ENCODE measurements at places on chromosomes 5 and 9.

DNA sequence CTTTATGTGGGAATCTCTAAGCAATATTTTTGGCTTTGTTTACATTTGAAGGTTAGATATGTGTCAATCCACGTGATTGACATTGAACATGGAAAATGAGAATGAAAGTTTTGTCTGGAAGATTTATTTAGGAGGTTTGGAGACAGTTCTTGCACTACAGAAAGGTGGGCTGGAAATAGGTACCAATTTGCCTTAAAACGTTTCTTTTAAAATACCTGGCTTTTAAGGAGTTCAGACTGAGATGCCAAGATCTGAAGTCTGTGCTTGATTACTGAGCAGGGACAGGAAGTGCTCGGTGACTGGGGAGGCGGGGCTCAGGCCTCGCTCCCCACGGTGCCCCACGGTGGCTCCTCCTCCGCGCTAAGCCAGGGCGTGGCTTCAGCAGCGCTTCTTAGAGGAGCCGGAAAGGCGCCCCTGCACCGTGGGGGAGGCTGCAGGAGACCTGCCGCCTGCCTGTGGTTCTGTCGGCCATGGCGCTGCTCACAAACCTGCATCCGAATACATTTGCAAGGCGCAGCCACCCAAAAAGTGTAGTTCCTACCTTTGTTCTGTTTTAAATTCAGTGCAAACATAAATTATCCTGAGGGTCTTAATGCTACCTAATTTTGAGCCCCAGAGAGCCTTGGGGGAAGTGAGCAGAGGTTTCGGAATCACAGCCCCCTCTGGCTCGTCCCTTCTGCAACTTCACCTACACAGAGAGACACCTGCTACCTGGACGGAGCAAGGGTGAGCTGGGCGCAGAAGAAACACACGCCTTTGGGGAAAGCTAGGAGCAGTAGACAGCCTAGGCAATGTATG, 49.2 kb downstream of the USP20 start:
- peak; percentile 78 for DNase-seq

DNA sequence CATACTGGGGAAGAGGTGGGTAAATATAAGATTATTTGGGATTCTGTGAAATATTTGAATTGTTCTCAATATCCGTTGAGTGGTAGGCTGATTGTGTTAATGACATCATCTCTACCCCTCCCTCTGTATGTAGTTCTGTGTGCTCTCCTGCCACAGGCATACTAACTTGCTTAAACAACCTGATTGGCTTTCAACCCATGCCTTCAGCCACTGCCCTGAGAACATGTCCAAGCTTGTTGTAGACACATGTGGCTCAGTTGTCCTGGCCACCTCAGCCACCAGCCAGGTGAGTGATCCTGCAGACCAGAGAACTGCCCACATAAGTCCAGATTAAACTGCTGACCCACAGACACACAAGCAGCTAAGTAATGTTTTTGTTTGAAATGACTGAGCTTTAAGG, 31.1 kb downstream of the ANKS6 start:
- peak; percentile 47 for DNase-seq

DNA sequence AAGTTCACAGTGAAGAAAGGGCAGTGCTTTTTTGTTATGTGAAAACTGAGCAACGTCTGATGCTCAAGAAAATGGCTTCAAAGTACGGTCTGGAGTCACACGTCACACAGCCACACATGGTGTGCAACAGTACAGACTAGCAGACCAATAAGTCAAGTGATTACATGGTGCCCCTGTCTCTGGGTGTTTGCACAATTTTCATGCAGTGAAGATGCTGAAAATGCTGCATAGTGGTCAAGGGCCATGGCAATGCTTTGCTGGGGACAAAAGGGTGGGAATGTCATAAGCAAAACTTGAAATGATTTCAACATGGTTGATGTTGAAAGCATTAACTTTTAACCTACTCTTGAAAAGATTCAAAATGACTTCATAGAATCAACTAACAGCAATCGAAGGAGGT, 231.2 kb downstream of the EBF1 start:
- DNase-seq: no peak

- DNase-seq: no peak
Observed at GRCh38 chr5:119757276-119757675, 127.9 kb downstream of the FAM170A start.

- DNase-seq: no peak
Observed at GRCh38 chr5:131684051-131684450, 49.0 kb upstream of the RAPGEF6 start.

- DNase-seq: peak; percentile 92
Observed at GRCh38 chr5:116395226-116395625, 179.4 kb downstream of the SEMA6A start.

DNA sequence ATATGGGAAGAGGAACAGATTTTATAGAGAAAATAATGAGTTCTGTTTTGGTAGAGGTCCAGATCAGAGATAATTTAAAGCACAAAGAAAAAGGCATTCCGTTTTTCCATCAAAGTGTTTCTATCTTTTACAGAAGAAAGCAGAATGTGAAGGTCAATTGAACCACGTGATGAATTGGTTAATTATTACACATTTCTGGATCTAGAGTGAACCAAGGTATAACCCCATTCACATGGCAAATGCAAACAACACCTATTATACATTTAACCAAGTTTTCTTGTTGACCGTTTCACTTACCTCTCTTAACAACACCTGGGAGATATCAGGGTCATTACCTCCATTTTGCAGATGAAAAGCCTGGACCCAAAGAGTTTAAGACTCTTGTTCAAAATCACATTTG, 34.9 kb upstream of the ZNF462 start:
- no peak for DNase-seq

DNA sequence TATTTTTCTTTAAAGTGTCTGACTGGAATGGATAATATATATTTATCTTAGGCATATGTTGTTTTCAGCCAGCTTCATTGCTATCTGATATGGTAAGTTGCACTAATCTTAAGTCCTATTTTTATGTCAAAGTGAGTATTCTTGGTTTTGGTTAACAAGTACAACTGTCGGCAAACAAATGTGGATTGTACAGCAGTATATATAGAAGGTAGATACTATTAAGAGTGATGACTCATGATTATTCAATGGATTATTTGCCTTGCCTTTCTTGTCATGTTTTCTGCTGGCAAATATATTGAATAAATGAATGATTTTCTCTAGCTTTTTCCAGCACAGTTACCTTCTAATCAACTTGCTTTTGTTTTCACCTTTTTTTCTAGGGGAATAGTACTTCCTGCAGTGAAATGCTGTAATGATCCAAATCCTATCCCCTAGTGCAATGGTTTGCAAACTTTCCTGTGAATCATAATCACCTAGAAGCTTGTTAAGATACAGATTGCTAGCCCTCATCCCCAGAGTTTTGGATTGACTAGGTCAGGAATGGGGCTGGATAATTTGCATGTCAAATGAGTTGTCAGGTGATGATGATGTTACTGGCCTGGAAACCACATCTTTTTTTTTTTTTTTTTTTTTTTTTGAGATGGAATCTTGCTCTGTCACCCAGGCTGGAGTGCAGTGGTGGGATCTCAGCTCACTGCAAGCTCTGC, 60.8 kb upstream of the ARRDC3 start:
- DNase-seq: no peak

DNA sequence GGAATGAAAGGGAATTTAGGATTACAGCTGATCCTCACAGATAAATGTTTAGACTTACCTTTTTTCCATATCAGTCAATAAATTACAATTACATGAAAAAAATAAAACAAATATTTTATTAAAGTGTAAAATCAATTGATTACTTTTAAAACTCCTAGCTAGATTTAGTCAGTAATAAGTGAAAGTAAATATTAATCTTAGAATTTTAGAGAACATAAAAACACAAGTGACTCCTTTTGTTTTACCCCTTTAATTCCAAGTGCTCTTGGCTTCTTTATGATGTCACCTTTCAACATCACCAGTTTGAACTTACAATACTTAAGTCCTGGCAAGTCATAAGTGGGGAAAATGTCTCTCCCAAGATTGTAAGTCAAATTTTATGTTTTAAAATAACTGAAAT, at the start of gene CYLC2:
Gene CYLC2, plus strand, starts transcription at position 301 of the 400 bp plus-strand sequence. Its CDS starts 48 bp downstream, at position 349.
- DNase-seq: no peak

- DNase-seq: no peak
Observed at GRCh38 chr9:6553866-6554265, 91.7 kb downstream of the GLDC start.

- DNase-seq: no peak
Observed at GRCh38 chr5:56054666-56055065, 59.9 kb upstream of the IL6ST start.

DNA sequence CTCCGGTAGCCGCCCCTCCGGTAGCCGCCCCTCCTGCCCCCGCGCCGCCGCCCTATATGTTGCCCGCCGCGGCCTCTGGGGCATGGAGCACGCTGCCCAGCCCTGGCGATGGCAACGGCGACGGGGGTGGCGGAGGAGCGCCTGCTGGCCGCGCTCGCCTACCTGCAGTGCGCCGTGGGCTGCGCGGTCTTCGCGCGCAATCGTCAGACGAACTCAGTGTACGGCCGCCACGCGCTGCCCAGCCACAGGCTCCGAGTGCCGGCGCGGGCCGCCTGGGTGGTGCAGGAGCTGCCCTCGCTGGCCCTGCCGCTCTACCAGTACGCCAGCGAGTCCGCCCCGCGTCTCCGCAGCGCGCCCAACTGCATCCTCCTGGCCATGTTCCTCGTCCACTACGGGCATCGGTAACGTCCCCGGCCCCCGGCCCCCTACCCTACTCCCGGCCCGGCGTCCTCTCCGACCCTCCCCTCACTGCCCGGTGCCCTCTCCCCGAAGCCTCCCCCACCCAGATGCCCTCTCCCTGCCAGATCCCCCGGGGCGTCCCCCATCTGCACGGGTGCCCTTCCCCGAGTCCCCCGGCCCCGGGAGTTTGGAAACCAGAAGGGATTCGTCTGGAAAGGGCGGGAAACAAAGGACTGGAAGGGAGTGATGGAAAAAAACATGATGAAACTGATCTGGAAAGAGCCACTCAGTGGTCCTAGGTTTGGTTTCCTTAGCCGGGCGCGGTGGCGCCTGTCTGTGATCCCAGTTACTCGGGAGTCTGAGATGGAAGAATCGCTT, 417 bp downstream of the SRD5A1 start:
- peak; percentile 52 for DNase-seq

DNA sequence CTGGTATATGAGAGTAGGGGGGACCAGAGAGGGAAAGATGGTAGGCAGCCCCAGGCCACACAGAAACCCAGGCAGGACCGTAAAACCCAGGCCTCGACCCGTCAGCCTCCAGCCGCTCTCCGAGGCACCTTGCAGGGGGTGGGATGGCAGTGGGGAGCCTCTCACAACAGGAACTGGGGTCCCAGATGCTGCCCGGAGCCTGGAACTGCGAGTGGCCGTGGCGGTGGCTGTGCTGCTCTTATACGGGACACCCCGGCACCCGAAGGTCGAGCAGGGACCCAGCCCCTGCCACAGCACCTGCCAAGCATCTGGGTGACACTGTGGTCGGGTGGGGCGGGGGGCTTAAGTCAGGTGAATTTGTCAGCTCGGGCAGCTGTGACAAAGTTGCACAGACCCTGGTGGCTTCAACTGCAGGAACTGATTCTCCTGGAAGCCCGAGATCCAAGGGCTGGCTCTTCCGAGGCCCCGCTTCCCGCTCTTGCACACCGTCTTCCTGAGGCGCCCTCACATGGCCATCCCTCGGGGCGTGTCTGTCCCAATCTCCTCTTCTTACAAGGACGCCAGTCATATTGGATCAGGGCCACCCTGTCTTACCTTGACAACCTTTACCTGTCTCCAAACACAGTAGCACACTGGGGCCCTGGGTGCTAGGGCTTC, 47.6 kb upstream of the EGFL7 start:
- no peak for DNase-seq

DNA sequence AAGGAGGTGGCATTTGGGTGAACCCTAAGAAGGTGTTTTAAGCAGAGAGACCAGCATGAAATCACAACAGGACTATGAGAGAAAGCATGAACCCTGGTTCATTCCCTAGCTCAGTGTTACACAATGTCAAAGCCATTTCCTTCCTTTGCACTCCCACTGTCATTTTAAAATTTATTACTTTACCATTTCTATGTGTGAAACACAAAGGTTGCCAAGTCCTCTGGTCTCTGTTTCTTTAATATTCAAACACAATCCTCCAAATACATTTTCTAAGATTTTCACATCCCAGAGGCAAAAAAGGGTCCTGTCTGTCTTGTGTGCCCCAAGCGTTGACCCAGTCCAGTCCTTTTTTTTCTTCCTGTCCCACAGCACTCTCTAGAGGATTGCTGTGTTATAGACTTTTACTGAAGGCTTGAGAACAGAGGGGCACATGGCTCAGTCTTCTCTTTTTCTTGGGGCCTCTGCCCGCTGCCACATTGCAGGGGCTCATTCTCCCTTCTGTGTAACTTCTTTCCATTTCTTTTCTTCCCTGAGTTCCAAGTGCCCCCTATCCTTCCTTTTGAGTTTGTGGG, 78.6 kb upstream of the SLC28A3 start:
- DNase-seq: no peak

DNA sequence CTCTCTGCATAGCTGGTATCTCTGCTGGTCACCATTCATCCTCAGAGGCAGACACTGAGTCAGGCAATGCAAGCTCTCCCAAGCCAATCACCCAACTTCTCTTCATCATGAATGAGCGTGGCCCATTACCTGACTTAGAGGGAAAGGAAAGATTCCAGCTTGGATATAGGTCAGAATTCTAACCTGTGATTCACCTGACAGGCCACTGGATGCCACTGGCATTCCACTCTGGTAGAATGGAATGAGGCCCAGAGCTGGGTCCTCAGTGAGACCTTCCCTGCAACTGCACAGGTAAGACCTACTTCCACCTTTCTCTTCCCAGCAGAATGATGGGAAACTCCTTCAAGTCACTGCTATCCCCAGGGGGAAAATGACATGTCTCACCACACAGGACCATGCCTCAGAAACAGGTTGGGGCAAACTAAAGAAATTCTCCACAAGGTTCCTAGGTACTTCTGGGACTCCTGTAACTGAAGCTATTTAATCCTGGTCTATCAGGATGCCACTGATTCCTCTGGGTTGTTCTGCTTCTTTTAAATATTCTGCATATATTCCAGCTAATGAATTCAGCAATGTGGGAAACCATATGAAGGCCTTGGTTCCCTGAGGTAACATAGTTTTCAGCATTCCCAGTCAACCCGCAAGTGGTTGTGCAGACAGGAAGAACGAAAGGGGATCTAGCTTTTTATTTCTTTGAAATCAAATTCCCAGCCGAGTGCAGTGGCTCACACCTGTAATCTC, 62.0 kb downstream of the SUSD1 start:
- no peak for DNase-seq

DNA sequence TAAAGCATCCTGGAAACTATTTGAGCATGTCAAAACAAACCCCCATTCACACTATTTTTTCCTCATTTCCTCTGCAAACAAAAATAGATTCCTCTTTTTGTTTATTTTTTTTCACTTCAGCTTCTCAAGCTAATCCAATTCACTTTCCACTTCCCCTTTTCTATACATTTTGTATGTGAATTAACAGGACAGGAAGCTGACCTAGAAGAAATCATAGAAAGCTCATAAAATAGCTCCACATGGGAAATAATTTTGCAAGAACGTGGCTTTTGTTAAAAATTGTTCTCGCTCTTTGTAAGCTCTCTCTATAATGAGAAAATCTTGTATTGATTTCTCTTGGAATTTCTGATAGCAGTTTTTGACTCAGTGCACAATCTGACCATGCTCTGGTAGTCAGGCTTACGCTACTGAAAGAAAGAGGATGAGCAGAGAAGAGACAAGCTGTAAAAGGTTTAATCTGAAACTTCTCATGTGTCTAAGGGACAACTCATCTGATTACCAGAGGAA, 215.8 kb downstream of the ADAMTS12 start:
- DNase-seq: no peak

GRCh38 chr5:166433679-166434078, 1857.8 kb upstream of the WWC1 start:
- no peak for DNase-seq

GRCh38 chr9:84808416-84808815, 138.9 kb downstream of the NTRK2 start:
- DNase-seq: no peak

GRCh38 chr9:75130621-75131230, 42.4 kb downstream of the OSTF1 start:
- no peak for DNase-seq

- DNase-seq: no peak
Observed at GRCh38 chr5:68698025-68698940, 395.5 kb upstream of the SLC30A5 start.

Data from NCI-H2171 (cell line).